Activated naive CD4-positive, alpha-beta T cell (primary cell): ENCODE measurements at places on chromosomes 13 and 19.

GRCh38 chr13:37383856-37384370 lies 214.7 kb downstream of the POSTN start:
- no peak for DNase-seq

- DNase-seq: no peak
These were observed 38.2 kb downstream of the IGFL2 start for GRCh38 chr19:46186101-46186716.

GRCh38 chr13:78659732-78660494 lies 958 bp upstream of the OBI1 start:
- DNase-seq: no peak

GRCh38 chr13:43669101-43669500 lies 117.7 kb downstream of the ENOX1 start:
- DNase-seq: no peak

GRCh38 chr19:18504886-18505610 lies 16.8 kb downstream of the ELL start:
- DNase-seq: no peak

GRCh38 chr19:34559045-34559444 lies 77.5 kb downstream of the WTIP start:
- no peak for DNase-seq
